NCI-H1694 (cell line): ENCODE measurements at places on chromosomes 4 and X.

GRCh38 chr4:13322681-13323101, 161.4 kb downstream of the RAB28 start:
- no peak for DNase-seq

DNA sequence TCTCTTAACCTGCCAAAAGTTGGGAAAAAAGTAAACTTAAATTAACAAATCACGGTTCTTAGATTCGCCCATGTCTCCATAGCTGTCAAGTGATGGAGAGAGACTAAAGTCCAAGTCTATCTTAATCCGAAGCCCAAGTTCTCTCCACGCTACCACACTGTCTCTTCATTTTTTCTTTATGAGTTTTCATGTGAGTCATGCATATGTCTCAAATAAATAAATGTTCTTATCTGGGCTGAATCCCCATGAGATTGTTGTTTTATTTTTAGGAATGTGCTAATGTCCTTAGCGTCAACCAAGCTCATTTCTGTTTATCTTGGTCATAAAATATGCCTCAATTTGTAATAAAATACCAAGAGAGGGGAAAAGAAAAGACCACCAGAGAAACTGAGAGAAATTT, 169.3 kb downstream of the RCHY1 start:
- DNase-seq, result no peak

DNA sequence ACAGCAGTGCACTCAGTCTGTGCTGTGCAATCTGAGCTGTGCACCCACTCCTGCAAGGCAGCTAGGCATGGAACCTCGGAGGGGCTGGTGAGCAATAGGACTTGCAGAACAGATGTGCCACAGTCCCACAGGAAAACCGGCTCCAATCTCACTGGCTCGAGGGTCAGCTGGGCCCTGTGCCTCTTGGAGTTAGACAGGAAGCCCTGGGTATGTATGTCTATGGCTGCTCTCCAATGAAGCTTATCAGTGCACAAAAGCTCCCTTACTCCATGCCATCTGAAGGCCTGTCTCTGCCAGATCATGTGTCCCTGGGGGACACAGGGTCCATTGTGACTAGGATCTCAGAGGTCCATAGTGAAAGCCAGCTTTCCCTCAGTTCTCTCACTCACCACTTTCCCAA, 335.8 kb downstream of the SH3BGRL start:
- no peak for DNase-seq

DNA sequence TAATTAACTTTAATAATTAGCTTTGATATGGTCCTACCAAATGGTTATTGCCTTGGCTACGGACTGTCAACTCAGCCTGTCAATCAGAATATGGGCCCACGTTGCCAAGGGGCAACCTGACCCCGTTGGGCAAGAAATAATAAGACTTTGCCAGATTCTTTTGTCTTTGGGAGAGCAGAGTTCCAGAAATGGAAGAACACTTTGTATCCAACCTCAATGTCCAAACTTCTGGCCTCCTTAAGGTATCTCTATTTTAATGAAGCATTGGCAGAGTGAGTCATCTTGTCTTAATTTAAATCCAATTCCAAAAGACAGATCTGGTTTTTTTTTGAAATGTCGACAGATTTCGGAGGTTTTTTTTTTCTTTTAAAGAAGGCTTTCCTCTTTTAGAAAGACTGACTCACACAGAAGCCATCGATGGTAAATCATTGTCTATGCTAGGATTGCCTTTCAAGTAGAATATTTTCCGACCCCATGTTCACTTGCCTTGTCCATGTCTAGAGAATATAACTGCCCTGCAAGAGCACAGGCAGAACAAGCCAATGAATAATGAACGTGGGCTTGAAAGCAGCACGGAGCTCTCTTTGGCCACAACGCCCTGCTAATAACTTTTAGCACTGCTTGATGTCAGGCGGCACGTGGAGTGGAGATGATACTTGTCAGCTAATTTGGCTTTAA, 190.3 kb upstream of the GATB start:
- no peak for DNase-seq

DNA sequence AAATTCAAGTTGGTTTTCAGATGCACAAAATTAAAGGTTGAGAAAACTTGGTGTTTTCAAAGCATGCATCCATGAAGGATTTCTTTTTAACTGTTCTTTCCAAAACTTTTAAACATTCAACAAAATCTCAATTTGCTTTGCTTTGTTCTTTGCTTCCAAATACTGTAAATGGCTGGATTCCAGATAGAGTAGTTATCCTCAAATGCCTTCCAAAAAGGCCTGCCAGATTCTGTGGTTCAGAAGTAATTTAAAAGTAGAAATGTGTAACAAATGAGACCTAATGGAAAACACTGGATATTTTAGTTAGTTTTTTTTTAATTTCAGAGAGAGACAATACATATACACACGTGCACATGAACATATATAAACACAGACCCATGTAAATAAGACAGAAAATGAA, 97.3 kb downstream of the NR3C2 start:
- no peak for DNase-seq

GRCh38 chrX:132033166-132033565, 10.1 kb downstream of the STK26 start:
- DNase-seq, result no peak

- DNase-seq, result no peak
Observed at GRCh38 chr4:105896461-105896942, 1.2 kb downstream of the NPNT start.

DNA sequence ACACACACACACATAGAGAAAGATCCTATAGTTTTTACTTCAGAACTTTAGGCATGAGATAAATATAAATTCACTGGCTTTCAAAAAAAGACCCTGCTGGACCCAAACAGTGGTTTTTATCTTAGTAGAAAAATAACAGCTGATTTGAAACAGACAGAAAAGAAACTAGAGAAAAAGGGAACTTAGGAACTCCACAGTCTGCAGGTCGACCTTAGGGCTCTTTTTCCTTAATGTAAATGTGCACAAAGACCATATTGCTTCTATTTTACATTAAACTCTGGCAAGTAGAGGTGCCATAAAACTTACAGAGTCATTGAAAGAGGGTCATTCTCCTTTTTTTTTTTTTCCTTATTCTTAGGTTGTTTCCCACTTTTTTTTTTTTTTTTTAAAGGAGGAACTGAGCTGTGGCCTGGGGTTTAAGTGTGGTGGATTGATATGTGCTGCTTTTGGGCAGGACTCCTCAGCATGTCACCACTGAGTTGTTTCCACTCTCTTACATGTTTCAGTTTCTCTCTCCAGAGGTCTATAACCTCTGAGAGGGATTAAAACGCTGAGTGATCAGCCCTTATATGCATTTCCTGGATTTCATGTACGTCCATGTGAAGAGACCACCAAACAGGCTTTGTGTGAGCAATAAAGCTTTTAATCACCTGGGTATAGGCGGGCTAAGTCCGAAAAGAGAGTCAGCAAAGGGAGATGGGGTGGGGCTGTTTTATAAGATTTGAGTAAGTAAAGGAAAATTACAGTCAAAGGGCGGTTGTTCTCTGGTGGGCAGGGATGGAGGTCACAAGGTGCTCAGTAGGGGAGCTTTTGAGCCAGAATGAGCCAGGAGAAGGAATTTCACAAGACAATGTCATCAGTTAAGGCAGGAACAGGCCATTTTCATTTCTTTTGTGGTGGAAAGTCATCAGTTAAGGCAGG, 70.8 kb upstream of the PACRGL start:
- DNase-seq, result no peak

DNA sequence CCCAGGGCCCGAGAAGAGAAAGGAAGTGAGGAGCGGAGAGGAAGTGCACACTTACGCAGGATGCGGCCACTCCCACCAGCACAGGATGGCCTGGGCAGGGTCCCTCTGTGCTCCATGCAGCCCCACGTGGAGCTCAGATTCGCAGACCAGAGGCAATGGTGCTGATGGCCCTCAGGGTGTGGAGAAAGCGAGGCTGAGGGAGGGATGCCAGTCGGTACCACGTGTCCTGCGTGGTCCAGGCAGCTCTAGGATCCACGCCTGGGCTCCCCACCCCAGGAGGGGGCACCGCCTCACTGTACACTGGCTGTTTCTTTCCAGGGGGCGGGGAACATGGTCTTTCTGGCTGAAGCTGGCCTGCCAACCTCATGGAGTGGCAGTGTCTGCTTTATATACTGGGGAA, 241.8 kb downstream of the AFAP1 start:
- DNase-seq, result no peak

- DNase-seq, result no peak
Observed at GRCh38 chr4:157722146-157722545, 450.7 kb downstream of the GASK1B start.

- DNase-seq, result no peak
Observed at GRCh38 chr4:129839687-129840086, 743.7 kb downstream of the C4orf33 start.

DNA sequence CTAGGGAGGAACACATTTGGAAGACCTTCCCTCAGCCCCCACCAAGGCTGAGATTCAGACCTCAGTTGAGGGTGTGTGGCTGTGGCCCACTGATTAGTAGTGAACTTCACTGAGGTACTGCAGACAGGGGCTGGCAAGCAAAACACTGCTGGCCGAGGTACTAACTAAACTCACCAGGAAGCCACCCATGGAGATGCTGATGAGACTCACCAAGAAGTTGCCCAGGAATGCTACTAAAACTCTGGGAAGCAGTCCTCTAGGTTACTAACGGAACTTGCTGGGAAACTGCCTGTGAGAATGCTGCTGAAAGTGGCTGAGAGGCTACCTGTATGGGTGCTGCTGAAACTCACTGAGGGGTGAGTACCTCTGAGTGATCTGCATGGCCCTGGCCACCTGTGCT, 372.4 kb upstream of the RPS6KA3 start:
- DNase-seq, result no peak

- no peak for DNase-seq
Observed at GRCh38 chr4:38982361-38983095, 49.7 kb downstream of the TMEM156 start.

- no peak for DNase-seq
Observed at GRCh38 chr4:17098996-17099395, 200.6 kb upstream of the LDB2 start.

GRCh38 chrX:81261576-81261975, 59.7 kb downstream of the SH3BGRL start:
- DNase-seq, result no peak

DNA sequence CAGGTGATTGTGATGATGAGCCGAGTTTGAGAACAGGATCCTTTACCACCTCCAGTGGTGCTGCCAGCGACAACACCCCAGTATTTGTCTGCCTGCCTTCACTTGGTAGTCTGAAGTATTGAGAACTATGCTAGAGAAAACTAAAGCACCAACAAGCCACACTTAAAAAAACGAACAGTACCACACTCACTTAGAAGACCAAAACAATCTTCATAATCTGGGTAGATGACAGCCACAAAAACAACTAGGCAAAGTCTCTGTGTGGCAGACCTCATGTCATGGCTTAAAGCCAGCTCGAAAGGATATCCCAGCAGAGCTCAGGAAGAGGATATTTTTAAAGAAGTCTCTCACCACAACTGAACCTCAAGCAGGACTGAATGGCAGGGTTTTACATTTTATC, 236.0 kb downstream of the GPC3 start:
- no peak for DNase-seq

- DNase-seq, result no peak
Observed at GRCh38 chr4:123349421-123350190, 47.0 kb upstream of the SPRY1 start.

GRCh38 chrX:37378830-37379229, 29.7 kb downstream of the PRRG1 start:
- no peak for DNase-seq

GRCh38 chr4:105108971-105109370, 37.7 kb upstream of the TET2 start:
- no peak for DNase-seq

GRCh38 chrX:7108030-7108429, 39.5 kb upstream of the STS start:
- no peak for DNase-seq

DNA sequence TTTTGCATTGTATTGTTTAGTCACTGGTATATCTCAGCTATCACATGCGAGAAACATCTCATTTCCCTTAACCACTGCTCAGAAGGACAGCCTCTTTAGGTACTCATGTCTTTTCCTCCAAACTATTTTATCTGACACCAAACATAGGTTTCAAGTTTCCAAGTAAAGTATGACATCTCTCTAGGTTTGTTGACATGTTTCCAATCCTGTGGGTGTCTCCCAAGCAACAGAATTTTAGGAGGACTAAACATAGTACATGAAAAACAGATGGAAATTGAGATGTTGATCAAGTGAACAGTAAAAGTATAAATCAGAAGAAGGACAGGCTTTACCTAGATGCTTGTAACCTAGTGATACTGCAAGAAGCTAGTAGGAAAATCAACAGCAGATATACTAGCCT, 371.4 kb downstream of the DTHD1 start:
- DNase-seq, result no peak

DNA sequence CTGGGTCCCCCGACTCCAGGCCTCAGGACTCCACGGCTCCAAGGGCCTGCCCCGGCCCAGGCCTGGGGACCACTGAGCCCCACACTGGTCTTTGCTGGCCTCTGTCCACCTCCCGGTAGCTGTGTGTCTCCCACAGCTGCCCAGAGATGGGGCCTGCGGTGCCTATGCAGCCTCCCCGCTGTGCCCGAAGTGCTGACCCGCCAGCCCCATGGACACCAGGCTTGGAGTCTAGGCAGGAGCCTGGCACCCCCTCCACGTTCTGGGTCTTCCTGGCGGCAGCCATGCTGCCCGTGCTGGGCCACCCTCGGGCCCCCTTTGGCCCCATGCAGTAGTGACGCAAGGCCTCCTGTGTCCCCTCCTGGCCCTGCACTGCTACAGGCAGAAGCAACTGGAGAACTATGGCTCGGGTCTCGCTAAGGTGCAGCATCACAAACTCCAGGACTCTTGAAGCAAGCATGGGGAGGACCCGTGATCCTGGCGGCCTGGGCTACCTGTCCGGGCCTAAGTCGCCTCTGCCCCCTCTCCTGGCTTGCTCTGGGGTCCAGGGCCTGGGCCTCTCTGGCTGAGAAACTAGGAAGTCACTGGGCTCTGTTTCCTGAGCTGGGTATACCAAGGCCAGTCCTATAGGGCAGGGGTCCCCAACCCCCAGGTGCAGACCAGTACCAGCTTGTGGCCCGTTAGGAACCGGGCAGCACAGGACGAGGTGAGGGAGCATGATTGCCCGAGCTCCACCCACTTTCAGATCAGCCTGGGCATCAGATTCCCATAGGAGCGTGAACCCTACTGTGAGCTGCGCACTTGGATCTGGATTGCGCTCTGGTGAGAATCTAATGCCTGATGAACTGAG, 917 bp downstream of the MYL5 start:
- no peak for DNase-seq

DNA sequence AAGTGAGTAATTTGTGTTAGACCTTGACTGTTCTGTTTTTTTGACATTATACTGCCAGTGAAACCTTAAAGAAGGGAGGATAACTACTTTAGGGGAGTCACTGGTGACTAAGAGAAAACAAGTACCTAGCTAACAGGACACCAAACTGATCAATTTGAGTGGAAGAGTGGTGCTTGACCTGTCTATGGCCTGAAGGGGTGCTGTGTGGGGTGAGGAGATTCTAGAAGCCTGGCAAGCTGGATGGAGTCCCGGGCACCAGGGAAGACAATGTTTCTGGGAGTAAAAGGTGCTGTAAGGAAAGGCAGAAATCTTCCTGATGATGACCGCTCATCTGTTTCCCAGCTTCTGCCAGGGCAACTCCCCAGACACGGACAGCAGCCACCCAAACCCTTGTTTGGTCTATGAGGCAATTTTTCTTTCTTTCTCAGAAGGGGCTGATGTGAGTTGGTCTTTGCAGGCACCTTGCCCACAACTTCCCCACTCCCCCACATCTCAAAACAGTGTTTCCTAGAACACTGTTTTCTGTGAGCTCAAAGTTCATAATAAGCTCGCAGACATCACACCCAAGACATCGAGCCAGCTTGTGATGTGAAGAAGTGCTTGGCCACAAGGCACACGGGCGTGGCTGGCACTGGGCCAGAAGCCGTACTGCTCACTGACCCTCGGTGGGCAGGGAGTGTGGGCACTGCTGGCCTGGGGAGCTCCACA, 4.6 kb downstream of the TXK start:
- no peak for DNase-seq
